Peyer's patch (tissue), 4 donors: ENCODE measurements at places on chromosomes 2 and 18. TPM values are rescaled to one million over a fixed set of nuclear protein-coding genes. Genes with fewer than 3 reads are reported as not detected.

CYP27A1 gene
- 277 TPM for total RNA-seq

CNDP1 gene
- total RNA-seq = not detected

CCL20 gene
- total RNA-seq = not detected

CD8B gene
- total RNA-seq = 30.5 TPM

CNTNAP5 gene
- total RNA-seq = not detected

SULT1C4 gene
- 1.9 TPM for total RNA-seq

EPHA4 gene
- total RNA-seq = 16.5 TPM

TBR1 gene
- not detected for total RNA-seq

ACTG2 gene
- 38.8 TPM for total RNA-seq

ACOXL gene
- total RNA-seq = not detected

KCNG2 gene
- total RNA-seq = 3.8 TPM

MAP3K19 gene
- total RNA-seq = not detected

TWIST2 gene
- total RNA-seq = 1.4 TPM

AGXT gene
- 1.5 TPM for total RNA-seq

MDH1B gene
- 1.1 TPM for total RNA-seq

ZDBF2 gene
- total RNA-seq = 5.8 TPM

PTH2R gene
- total RNA-seq = not detected

MROH2A gene
- 0.35 TPM for total RNA-seq

TUBA3E gene
- not detected for total RNA-seq

BMP10 gene
- not detected for total RNA-seq

CGREF1 gene
- total RNA-seq = 2.5 TPM

ZNF521 gene
- 9.3 TPM for total RNA-seq

CD207 gene
- not detected for total RNA-seq

GPR39 gene
- total RNA-seq = 38.5 TPM

WBP1 gene
- total RNA-seq = 67.0 TPM

PSMA8 gene
- total RNA-seq = not detected

ABCG8 gene
- 31.5 TPM for total RNA-seq

GKN2 gene
- not detected for total RNA-seq

NTSR2 gene
- total RNA-seq = not detected

FAM237A gene
- total RNA-seq = not detected

ASAP2 gene
- 30.6 TPM for total RNA-seq

HJURP gene
- 10.7 TPM for total RNA-seq

CPO gene
- 585 TPM for total RNA-seq

REG1B gene
- 2,308 TPM for total RNA-seq

DSG1 gene
- total RNA-seq = 0.27 TPM

CFAP221 gene
- 6.6 TPM for total RNA-seq

CWC22 gene
- 15.4 TPM for total RNA-seq

GALNT5 gene
- total RNA-seq = 6.6 TPM

RGPD4 gene
- total RNA-seq = not detected

QPCT gene
- total RNA-seq = 1.6 TPM

RBKS gene
- total RNA-seq = 35.4 TPM

EVX2 gene
- not detected for total RNA-seq

GCG gene
- total RNA-seq = 5.0 TPM

REEP1 gene
- total RNA-seq = 12.0 TPM

RASGRP3 gene
- total RNA-seq = 12.7 TPM

MC5R gene
- total RNA-seq = not detected

SYT4 gene
- total RNA-seq = 0.94 TPM

CCDC121 gene
- 11.6 TPM for total RNA-seq

NGEF gene
- 88.1 TPM for total RNA-seq

ASB18 gene
- total RNA-seq = not detected

DNAJC5G gene
- 4.3 TPM for total RNA-seq

SPATA3 gene
- total RNA-seq = not detected

HIBCH gene
- total RNA-seq = 21.0 TPM

LRRC30 gene
- not detected for total RNA-seq

LAMA1 gene
- 3.5 TPM for total RNA-seq

SLC38A11 gene
- total RNA-seq = 3.2 TPM

CHPF gene
- total RNA-seq = 90.6 TPM

CIAO1 gene
- total RNA-seq = 163 TPM
